ENCODE measurements at places on chromosomes 7 and 10.

DNA sequence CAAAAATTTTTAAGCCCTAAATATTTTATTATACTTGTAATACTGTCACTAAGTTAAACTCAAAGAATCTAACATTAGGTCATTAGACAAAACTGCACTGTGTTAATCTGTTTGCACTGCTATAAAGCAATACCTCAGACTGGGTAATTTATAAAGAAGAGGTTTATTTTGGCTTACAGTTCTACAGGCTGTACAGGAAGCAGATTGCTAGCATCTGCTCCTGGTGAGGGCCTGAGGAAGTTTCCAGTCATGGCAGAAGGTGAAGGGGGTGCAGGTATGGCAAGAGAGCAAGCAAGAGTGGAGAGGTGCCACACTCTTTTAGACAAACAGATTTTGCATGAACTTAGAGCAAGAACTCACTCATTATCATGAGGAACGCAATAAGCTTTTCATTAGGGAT lies 125.7 kb downstream of the IMMP2L start:
- DNase-seq = no peak

DNA sequence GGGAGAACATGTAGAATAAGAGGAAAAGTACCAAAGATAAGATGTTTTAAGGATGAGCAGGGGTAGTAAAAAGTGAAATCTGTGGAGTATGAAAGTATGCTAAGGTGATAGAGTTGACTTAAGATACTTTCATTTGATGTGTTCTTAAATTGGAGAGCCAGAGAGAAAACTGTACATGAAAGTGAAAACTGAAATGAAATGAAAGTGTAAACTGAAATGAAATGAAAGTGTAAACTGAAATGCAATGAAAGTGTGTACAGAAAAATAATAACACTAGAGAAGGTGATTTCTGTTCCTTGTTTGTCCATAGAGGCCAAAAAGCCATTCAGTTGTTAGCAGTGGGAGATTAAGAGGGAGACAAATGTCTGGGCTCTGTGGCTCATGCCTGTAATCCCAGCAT lies 17.5 kb downstream of the AHR start:
- DNase-seq = no peak

- DNase-seq = no peak
These were observed 31.7 kb downstream of the PODXL start for GRCh38 chr7:131524703-131525102.

- DNase-seq = peak; percentile 78
These were observed 67.1 kb downstream of the CUBN start for GRCh38 chr10:17062493-17062892.

DNA sequence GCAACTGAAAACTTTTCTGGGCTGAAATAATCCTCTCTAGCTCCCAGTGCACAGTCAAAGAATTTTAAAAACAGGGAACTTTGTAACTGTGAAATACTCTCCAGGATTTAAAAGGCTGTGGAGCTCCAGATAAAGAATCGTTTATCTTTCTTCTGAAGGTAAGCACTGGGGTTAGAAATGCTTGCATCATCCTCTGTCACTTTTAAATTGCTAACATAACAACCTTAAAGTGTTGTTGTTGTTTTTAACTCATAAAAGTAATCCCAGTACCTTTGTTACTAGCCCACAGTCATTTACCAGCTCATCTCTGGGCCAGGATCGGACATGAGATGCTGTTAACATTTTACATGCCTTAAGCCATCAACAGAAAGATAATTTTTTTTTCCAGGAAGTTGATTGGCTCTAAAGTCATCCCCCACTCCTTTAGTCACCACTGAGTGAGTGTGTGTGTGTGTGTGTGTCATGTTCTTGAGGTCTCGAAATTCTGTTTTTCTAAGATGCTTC lies at the start of gene SLC39A12:
TSS of gene SLC39A12 (plus strand) at position 51 of the 504 bp plus-strand sequence. CDS start 1,359 bp downstream, outside the sequence.
- DNase-seq = no peak

GRCh38 chr10:113300617-113301016 lies 252.2 kb upstream of the HABP2 start:
- DNase-seq = no peak

- no peak for DNase-seq
These were observed 4.0 kb downstream of the ABCB1 start for GRCh38 chr7:87596696-87597095.

- DNase-seq = no peak
These were observed 40.0 kb upstream of the BMPR1A start for GRCh38 chr10:86716466-86716865.

DNA sequence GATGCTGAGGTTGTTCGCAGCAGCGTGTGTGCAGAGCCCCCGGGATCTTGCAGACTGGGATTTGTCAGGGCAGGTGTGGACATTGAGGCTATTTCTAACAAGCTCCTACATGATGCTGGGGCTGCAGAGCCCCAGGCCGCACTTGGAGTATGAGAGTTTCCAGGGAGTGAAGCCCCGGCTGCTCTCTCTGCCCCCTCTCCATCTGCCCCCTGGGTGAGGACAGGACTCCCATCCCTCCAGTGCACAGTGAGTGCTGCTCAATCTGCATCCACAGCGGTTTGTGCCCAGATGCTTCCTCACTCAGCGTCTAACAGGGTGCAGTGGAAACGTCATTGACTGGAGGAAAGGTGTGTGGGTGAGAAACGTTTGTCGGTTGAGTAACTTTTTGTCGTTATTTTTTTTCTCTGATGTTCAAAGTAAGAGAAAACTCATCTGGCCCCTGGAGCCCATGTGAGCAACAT lies 25.3 kb downstream of the IL2RA start:
- DNase-seq = no peak

GRCh38 chr7:152947686-152948085 lies 188.1 kb downstream of the ACTR3B start:
- DNase-seq = no peak

DNA sequence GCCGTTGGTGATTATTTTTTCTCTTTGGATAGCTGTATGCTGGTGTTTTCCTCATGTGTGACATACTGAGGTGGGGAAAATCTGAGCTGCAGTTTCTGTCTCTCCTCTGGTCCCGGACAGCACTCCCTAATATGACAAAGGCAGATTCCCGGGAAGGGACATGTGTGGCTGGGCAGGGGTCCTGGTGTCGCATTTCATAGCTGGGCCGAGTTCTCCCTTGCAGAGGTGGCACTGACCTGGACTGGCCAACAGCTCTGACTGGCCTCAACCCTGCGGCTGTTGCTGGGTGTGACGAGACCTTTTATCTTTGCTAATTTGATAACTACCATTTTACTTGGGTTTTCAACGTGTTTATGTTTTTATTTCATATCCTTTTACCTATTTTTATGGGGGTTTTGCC lies 248.6 kb upstream of the TCERG1L start:
- no peak for DNase-seq

DNA sequence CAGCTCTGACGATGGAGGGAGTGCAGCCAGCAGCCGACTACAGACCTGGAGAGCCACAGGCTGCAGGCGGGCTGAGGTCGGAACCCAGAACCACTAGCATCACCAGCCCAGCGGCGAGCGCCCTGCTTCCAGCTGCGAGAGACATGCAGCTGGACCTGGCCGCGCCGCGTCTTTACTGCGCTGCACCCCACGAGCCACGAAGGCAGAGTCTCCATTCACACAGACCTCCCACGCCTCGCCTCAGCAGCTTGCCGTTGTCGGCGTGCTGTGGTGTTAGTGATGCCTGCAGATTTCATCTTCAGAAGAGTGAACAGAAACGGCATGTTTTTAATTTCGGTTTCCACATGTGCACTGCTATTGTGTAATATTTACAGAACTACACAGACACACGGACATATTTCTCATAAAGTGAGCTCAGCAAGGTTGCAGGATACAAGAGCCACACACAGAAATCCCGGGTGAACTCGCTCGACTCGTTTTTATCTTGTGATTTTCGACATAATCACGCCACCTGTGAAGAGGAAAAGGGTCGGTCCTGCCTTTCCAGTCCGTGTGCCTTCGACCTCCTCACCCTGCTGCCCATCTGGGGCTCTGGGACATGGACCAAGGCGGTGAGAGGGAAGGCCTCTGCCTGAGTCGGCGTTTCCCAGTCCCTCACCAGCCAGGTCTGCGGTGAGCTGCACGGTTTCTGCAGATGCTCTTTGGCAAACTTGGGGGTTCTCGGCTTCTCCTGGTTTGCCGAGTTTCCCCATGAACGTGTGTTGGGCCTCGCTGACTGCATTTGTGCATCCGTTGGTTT lies 252.2 kb downstream of the ELFN1 start:
- no peak for DNase-seq

GRCh38 chr7:134916171-134916883 lies 70.0 kb upstream of the AGBL3 start:
- no peak for DNase-seq

GRCh38 chr10:119221666-119222065 lies 14.3 kb downstream of the GRK5 start:
- no peak for DNase-seq

DNA sequence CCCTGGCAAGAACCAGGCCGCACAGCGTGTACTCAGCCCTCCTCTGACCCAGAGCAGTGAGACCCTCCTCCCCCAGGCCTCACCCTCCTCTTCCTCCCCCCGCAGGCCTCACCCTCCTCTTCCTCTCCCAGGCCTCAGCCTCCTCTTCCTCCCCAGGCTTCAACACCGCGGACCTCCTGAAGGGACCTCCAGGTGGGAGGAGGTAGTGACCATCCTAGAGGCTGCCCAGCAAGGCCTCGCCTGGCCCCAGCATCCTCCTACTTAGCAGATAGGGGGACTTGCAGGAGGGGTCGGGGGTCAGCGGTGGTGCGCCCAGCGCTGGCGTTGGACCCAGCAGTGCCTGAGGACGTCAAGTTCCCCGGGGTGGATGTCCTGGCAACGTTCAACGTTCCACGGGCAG lies 270.8 kb downstream of the ELFN1 start:
- no peak for DNase-seq

- DNase-seq = no peak
These were observed 242.0 kb downstream of the AUTS2 start for GRCh38 chr7:69840248-69840647.
